Stimulated activated CD8-positive, alpha-beta memory T cell treated with anti-CD3 and anti-CD28 coated beads, Interleukin-7, amount 100 ng/mL, for 48 hours (primary cell): ENCODE measurements at places on chromosomes 6 and 20.

DNA sequence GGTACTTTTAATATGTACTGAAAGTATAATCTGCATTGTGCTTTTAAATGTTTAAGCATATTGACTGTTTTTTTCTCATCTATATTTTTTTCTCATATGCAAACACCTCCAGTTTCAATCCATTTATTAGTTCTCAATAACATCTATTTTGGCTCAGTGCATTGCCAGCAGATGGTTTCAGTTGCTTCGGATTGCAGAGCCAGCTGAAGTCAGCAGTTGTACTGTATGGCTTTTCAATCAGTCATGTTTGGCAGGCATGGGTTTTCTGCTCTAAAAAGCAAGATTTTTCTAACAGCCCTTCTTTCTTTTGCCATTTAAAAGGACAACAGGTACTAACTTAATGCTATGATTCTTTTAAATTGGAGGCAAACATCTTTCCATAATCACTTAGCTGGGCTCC lies 121.2 kb downstream of the CD109 start:
- DNase-seq = no peak

DNA sequence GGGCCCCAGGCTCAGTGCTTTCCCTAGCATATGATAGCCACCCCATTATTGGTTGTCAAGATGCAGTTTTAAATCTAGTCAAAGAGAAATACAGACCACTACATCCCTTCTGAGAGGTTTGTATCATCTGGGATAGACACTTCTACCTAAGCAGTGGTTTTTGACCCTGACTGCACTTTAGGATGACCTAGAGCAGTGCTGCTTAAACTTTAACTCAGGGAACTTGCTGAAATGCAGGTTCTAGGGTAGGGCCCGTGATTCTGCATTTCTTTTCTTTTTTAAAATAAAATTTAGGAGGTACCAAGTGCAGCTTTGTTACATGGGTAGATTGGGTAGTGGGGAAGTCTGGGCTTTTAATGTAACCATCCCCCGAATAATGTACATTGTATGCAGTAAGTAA lies 18.7 kb downstream of the TM9SF4 start:
- DNase-seq = no peak

GRCh38 chr20:3911956-3912355 lies 22.8 kb downstream of the PANK2 start:
- no peak for DNase-seq

DNA sequence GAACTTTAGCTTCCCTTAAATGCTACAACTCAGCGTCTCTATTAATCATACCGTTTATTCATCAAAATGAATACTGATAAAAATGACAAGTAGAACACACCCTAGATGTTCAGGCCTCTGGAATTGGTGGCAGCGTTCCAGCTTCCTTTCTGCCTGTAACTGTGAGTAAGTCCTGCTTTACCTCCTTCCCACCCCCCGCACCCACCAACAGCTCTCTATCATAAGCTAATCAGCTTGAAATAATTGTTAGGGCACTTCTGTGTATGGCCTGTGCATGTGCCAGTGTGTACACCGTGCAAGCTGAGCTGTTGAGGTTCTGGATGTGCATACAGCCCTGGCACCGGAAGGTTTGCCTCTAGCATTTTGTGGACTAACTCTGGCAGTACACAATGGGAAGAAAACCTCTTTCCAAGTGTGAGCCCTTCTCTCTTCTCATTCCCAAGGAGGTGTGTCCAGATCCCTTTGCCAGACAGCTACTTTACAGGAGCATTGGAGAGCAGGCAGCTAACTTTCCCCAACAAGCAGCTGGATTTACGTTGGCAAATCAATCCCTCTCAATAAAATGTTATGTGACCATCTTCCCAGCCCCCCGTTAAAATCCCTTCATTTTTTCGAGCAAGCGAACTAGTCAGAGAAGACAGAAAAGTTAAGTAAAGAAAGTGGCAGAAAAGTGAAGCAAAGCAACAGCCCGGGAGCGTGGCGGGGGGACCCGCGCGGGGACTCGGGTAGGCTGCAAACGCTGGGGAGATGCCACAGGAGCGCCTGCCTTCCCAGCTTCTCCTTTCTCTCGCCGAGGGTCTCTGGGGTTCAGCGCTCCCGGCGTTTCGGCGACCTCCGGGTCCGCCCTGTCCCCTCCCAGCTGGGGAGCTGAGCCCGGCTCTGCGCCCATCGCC lies 803 bp upstream of the ADGRG6 start:
- DNase-seq = no peak

DNA sequence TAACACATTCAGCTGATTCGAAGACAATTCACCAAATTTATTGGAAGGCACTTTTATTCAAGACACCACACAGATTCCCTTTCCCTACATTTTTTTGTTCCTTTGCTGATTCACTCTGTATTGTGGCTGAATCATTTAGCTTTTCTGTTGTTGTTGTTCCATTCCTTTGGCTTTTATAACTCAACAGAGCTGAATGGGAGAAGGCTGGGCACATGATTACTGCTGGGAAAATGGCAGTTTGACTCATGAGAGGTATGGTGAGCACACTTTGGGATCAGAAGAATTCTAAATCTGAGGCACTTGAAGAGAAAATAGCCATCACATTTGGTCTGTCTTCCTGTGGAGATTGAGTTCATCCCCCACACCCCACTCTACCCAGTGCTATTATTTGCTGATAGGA lies 15.7 kb upstream of the SAYSD1 start:
- no peak for DNase-seq

GRCh38 chr20:51928931-51929330 lies 126.6 kb upstream of the SALL4 start:
- DNase-seq = no peak

DNA sequence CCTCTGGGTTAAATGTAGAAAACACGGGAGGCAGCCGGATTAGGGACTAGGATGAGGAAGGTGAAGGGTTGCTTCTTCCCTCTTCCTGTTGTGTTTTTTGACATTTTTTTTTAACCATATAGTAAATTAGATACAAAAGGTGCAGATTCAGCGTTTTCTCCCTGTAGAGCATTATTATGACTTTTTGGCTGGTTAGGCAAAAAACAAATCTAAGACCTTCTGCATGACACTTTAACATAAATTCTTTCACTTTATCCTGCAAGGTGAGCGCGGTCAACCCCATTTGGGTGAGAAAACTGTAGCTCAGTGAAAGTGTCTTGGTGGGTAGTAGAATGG lies 1.3 kb downstream of the SLC16A10 start:
- no peak for DNase-seq
